H54 (cell line): ENCODE measurements at places on chromosomes 12 and 14.

DNA sequence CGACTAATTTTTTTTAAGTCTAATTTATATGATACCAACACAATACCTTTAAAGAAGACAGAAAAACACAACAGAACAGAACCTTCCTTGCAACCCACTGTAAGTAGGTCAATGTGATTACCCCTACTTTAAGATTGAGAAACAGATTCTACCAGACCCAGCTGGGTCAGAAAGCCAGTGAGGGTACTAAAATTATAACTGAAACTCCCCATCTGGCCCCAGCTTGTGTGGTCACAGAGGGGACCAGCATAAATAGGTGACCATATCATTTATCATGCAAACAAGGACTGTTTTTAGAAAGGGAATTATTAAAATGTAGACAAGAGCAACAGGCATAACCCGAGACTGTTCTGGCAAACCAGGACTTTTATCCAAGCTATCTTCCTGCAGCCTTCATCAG lies 30.1 kb upstream of the FRMD6 start:
- DNase-seq, result no peak

- DNase-seq, result no peak
Observed at GRCh38 chr12:54525383-54525782, 24.0 kb upstream of the PDE1B start.

DNA sequence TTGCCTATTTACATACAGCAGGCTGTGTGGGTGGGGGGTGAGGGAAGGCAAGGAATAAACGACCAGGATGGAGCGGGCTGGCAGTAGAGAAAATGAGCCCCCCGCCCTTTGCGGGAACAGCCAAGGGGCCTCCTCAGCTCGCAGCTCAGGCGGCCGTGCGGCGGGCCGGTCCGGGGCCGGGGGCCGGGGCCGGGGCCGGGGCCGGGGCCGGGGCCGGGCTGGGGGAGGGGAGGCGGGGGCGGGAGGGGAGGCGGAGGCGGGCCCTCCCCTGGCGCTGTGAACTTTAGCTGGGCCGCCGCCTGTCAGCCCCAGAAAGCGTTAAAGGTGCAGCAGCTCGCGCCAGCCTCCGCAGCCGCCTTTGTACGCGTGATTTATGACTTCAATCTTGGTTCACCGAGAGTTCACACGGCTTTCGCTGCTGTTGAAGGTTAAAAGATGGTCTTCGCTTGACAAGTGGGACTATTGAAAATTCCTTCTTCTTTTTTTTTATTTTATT lies 28.8 kb downstream of the HOXC4 start:
- DNase-seq, result no peak

DNA sequence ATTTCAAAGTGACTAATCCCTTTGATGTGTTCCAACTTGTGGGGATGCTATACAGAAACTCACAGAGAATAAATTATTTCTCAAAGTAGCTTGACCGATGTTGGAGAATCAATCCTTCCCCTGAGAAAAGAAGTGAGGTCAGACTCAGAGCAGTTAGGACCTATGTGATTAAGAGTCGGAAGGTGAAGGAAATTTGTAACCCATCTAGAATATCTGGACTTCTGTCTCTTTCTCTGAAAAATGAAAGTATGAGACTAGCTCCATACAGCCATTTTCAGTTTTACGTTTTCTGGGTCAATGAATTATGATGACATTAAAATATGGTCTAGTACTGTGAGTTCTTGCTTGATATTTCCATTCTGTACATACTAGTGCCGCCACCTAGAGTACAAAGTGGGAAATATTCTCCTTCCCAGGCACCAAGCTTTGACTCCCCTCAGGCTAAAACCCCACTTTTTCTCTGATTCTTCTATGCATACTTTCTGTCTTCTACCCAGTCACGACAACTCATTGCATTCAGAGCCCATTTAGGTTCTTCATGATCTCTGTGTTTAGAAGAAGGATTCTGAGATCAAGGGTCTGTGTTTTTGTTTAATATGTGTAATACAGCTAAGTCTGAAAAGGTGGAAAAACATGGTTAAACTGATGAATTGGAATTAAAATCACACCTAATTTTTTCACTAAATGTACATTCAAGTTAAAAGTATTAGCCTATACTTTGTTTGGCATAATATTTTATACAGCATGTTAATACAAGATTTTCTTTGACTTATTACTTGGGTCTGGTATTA lies 6.9 kb upstream of the NTS start:
- no peak for DNase-seq

DNA sequence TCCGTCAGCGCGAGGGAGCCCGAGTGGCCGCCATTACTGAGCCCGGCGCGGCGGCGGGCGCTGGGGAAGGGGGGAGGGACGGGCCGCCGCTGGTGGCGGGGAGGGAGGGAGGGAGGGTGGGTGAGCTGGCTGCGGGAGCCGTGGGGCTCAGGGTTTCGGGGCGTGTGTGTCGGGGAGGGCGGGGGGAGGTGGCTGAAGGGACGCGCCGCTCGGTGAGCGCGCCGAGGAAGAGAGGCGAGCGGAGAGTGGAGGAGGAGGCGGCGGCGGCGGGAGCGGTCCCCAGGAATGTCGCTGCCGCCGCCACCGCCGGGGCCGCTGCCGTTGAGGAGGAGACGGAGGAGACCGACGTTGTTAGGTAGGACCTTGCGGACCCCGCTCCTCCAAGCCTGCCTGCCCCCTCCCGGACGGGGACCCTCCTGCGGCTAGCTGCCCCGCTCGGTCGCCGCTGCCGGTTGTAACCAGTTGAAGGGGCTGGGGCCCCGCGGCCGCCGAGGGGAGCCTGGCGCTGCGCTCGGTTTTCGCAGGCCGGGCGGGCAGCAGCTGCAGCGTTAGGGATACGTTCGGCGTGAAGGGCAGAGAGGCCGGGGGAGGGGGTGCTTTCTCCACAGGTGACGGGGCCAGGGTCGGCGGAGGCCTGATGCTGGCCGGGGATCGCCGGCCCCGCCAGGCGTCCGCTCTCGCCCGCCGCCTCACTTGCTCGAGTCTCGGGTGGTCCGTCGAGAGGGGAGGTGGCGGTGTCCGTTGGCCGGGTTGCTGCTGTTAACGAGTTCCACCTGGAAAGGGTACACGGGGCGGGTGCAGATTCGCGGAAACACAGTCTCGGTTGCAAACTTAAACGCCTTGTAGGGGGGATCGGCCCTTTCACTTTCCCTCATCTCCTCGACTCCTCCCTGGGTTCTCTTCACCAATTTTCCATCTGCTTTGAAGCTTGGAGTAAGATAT lies at the start of gene ARHGAP5:
TSS of gene ARHGAP5 (plus strand) at position 224 of the 942 bp plus-strand sequence. CDS start 13,366 bp downstream, outside the sequence.
- peak; percentile 9 for DNase-seq

DNA sequence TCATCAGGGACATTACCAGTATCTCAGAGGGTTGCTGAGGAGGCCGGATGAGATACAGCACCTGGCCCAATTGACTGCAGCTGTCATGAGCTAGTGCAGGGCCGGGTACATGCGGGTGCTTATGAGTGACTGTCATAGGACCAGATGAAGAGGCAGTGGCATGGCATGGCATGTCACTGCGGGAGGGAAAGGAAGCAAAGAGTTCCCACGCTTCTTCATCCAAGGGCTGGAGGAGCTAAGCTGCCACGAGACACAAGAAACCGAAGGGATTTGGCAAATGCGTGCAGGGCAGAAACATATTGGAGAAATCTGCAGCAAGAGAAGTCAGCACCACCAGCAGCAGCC lies 10.7 kb upstream of the GPX2 start:
- DNase-seq, result no peak

- no peak for DNase-seq
Observed at GRCh38 chr14:67778792-67779191, 37.6 kb downstream of the ZFYVE26 start.

DNA sequence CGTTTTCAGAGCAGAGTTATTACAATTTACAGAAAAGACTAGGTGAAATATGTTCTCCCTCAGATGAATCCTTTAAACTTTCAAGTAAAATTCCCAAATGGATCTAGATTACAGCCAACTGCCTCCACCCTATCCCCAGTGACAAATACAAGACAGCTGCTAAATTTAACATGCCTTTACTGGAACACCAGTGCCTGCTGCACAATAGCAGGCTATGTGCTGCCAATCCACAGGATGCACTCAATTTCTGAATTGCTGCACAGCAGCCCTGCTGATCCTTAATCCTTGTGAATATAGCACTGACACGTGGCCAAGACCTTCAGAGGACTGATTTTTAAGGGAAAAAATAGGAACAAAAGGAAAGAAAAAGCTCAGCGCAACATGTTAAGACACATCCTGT lies 128.9 kb downstream of the CCER1 start:
- DNase-seq, result no peak

DNA sequence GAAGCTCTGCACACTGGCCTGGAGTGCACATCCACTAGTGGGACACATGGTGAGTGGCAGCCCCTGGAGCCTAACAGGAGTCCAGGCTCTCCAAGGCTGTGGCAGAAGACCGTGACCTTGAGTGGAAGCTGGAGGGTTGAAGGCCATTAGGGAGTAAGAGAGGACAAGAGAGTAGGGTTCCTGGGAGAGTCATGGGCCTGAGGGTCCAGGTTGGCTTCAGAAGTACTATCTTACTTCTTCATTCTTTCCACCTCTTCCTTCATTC lies 406 bp downstream of the IL23A start:
- no peak for DNase-seq

DNA sequence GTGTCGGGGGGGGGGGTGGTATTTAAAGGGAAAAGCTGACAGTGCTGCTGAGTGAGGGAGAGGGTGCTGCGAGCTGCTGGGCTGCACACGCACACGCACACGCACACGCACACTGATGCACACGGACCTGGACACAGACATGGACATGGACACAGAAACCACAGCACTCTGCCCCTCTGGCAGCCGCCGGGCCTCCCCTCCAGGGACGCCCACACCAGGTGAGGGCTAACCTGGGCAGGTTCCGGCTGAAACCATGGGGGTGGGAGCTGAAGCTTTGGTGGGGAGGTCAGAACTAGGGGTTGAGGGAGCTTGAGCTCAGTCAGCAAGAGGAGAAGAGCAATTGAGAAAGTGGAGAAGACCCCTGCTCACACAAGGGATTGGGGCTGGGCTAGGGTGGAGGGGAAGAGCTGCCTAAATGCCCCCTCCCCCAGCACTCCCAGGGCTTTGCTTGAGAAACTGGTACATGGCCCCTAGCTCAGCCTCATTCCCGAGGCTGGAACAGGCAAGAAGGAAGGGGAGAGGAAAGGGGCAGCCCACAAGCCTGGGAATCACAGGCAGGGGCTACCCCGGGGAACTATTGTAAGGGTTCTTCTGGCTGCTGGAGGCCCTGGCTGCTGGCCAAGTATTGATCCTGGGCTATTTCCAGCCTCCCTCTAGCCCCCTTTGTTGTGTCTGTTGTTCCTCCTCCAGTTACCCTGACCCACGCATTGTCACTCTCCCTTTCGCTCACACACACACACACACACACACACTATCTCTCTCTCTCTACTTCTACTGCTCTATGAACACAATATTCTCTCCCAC lies at the start of gene REM2:
TSS of gene REM2 (plus strand) at position 50 of the 804 bp plus-strand sequence. CDS start at position 116, 66 bp downstream.
- no peak for DNase-seq

- DNase-seq, result no peak
Observed at GRCh38 chr12:47750229-47750798, 8.4 kb downstream of the RAPGEF3 start.

- DNase-seq, result no peak
Observed at GRCh38 chr12:104496336-104496735, 39.6 kb downstream of the CHST11 start.

GRCh38 chr14:104766256-104766862 lies 13.4 kb downstream of the SIVA1 start:
- DNase-seq, result no peak

DNA sequence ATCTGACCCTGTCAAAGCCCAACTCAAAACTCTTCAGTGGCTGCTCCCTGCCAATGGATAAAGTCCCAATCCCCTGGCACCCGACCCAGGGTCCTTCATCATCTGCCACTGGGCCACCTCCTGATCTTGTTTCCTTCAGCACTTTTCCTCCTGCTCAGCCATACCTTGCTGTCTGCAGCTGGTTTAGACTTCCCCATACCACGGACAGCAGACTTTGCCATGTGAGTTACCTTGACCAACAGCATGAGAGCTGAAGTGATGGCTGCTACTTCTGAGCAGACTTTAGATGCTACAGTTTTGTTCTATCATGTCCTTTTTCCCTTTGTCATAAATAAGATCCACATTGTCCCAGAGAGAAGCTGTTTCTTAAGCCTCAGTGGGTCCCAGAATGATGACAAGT lies 33.3 kb upstream of the STON2 start:
- DNase-seq, result no peak

DNA sequence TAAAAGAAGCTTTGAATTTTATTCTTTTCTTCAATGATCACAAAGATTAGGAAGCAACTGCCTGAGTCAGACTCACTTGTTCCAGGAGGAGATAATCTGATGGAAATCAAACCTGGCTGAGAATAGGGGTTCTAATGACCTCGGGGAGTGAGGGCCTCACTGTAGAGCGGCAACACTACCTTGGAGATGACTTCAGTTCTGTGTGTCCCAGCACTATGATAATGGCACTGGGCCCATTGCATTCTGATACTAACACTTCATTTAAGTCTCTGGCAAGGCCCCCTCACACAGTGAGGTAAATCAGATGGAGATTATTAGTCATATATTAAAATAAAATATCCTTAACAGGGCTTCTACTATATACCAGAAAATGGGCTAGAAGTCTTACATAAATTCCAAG lies 233.3 kb upstream of the EGLN3 start:
- no peak for DNase-seq

- no peak for DNase-seq
Observed at GRCh38 chr12:120238839-120239445, 26.6 kb downstream of the PXN start.

DNA sequence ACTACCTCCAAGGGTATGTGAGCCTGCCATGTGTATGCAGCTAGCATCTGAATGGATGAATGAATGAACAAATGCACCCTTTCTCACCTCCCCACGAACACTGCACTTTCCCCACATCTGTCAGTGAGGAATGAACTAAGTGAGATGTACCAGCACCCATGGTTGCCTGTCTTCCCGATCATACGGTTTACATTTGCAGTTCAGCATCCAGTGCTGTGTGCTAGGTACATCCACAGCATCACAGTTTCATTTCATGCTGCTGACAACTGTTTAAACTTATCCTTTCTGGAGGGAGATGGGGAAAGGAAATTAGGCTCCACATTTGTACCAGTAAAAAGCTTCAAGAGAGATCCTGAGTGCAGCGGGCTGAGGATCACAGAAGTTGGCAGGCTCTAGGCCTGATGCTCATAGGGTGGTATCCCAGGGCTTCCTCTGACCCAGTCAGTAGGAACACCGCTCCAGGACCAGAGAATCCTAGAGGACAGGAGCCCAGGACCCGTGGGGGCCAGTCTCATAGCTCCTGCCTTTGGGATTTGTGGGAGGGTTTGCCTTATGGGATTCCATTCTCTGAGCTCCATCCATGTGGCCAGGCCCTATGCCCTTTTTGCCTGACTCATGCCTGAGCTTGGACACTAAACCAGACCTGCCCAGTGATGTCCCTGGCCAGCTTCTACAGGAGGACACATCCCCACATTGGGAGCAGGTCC lies 294.5 kb downstream of the CACNA1C start:
- DNase-seq, result no peak

GRCh38 chr12:51320695-51321320 lies 3.2 kb downstream of the BIN2 start:
- DNase-seq, result no peak

GRCh38 chr12:91630596-91631293 lies 448.1 kb upstream of the DCN start:
- no peak for DNase-seq
